Chondrocyte (in vitro differentiated cells): ENCODE measurements at places on chromosomes 7 and 10. TPM values are rescaled to one million over a fixed set of nuclear protein-coding genes. Genes with fewer than 3 reads are reported as not detected.

ZP3 gene
- not detected in 3 replicates for total RNA-seq

LRRC18 gene
- not detected in 3 replicates for total RNA-seq

HABP2 gene
- total RNA-seq, result not detected in 3 replicates

FAM241B gene
- total RNA-seq, result 5.0 to 13.7 TPM (median 9.7 TPM) in 3 replicates

FEZF1 gene
- total RNA-seq, result not detected in 3 replicates

ZNF365 gene
- 5.2 to 10.9 TPM (median 6.0 TPM) in 3 replicates for total RNA-seq

UMAD1 gene
- 5.5 to 7.8 TPM (median 6.4 TPM) in 3 replicates for total RNA-seq

STEAP2 gene
- 0.20 TPM in 1 of 3 replicates, not detected in the others for total RNA-seq

ELMO1 gene
- 0.33 to 0.60 TPM (median 0.42 TPM) in 3 replicates for total RNA-seq

DNA sequence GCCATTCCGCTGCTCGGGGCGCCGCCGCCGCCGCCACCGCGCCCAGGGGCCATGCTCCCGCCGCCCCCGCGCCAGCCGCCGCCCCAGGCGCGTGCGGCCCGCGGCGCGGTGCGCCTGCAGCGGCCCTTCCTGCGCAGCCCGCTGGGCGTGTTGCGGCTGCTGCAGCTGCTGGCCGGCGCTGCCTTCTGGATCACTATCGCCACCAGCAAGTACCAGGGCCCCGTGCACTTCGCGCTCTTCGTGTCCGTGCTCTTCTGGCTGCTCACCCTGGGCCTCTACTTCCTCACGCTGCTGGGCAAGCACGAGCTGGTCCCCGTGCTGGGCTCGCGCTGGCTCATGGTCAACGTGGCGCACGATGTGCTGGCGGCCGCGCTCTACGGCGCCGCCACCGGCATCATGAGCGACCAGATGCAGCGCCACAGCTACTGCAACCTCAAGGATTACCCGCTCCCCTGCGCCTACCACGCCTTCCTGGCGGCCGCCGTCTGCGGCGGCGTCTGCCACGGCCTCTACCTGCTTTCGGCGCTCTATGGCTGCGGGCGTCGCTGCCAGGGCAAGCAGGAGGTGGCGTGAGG, 383 bp downstream of the MARVELD1 start:
- H3K27ac ChIP-seq, result peak overlapping the region; percentile 98
- H3K36me3 ChIP-seq, result peaks cover 21% of the 10 kb centered on the region
- DNase-seq, result no peak
- H3K27me3 ChIP-seq, result no peaks in the 10 kb centered on the region
- H3K4me3 ChIP-seq, result peak overlapping the region; percentile 99
- H3K4me1 ChIP-seq, result peaks cover 69% of the 10 kb centered on the region

DNA sequence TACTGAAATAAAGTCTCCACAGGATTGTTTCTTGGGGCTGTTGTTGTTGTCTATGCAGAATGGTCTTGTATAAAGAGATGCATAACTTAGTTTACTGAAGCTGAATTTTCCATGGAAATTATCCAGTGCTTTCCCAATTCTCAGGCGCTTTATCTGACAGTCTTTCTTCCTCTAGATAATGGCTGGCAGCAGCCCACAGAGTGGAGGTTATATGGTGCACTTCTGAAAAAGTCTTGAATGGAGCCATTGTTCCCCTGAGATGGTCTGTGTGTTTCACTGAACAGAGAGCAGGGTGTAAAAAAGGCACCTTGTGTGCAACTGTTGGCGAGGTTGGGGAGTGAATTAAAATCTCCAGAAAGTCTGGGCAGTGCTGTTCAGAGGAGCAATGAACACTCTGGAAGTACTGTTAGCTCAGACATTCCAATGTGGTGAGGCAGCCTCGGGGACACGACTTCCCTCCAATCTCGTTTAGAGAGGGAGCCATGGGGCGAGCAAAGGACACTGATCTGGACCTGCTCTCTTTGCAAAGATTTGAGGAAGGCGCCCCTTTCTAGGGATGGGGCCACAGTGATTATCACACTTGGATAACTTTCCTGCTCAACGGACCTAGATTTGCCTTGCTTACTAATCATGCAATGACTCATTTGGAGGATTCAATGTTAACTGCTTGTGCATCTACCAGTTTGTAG, 2.0 kb upstream of the PLCE1 start:
- peaks cover 53% of the 10 kb centered on the region for H3K4me1 ChIP-seq
- DNase-seq, result peak; percentile 74
- no peaks in the 10 kb centered on the region for H3K27me3 ChIP-seq
- no peaks in the 10 kb centered on the region for H3K36me3 ChIP-seq
- peak overlapping the region; percentile 47 for H3K4me3 ChIP-seq

- peaks cover 2% of the 10 kb centered on the region for H3K36me3 ChIP-seq
- no peaks in the 10 kb centered on the region for H3K27me3 ChIP-seq
- H3K4me3 ChIP-seq, result no peak overlapping the region
These were observed 8.8 kb downstream of the CCDC136 start for GRCh38 chr7:128800567-128800966.

GRCh38 chr7:75737856-75738603, 711 bp downstream of the HIP1 start:
- peak overlapping the region; percentile 78 for H3K27ac ChIP-seq
- peaks cover 49% of the 10 kb centered on the region for H3K4me1 ChIP-seq
- H3K36me3 ChIP-seq, result no peaks in the 10 kb centered on the region

DNA sequence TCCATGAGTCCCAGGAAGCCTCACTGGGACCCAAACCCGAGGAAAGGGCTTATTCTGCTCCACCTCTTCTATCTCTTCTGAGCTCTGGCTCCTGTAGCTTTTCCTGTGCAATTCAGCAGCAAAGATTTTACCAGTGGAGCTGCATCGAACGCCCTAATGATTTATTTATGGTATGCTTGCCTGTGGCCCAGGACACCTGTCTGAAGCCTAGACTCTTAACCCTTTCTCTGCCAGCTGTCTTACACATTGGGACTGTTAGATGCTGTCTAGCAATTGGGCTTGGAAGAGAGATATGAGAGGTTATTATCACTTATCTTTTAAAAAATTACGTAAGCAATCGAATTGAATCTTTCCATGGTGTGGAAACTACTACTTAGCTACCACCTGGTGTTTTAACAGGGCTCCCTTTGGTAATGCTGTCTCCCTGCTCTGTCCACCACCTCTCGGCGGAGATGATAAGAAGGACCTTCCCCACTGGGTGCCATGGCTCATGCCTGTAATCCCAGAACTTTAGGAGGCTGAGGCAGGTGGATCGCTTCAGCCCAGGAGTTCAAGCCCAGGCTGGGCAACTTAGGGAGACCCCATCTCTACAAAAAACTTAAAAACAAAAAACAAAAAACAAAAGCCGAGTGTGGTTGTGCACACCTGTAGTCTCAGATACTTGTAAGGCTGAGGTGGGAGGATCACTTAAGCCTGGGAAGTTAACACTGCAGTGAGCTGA, 8.8 kb downstream of the ACSL5 start:
- H3K36me3 ChIP-seq, result no peaks in the 10 kb centered on the region
- H3K4me3 ChIP-seq, result no peak overlapping the region
- no peak for DNase-seq
- H3K27ac ChIP-seq, result no peak overlapping the region

GRCh38 chr7:140236626-140237025, 59.8 kb upstream of the KDM7A start:
- no peak for DNase-seq
- no peaks in the 10 kb centered on the region for H3K36me3 ChIP-seq
- peaks cover 5% of the 10 kb centered on the region for H3K4me1 ChIP-seq
- H3K27ac ChIP-seq, result no peak overlapping the region
- H3K4me3 ChIP-seq, result no peak overlapping the region

DNA sequence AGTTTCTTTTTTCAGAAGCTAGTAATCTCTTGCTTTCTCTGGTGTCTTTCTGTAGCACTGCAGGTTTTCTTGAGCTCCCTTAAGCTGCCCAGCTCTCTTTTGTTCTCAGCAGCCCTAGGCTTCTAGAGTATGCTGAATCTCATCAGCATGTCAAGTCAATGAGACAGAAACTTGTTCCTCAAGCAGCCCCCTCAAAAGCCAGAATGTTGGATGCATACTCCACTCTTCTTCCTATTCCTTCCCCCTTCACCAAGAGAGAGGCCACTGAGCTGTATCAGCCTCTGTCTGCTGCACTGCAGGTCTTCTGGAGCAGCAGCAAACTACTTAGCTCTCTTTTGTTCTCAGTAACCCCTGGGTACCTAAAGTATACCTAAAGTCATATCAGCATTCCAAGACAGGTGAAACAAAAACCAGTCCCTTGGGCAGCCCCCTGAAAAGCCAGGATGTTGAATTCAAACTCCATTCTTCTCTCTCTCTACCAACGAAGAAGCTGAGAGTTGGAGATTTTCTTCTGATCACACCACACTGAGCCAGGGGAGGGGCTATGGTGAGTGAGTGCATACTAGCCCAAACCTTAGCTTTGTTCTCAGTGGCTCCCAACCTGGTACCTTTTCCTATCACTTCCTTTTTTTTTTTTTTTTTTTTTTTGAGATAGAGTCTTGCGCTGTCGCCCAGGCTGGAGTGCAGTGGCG, 73.3 kb upstream of the WAC start:
- DNase-seq, result no peak
- peaks cover 2% of the 10 kb centered on the region for H3K36me3 ChIP-seq
- H3K27me3 ChIP-seq, result peaks cover 6% of the 10 kb centered on the region
- H3K4me1 ChIP-seq, result peaks cover 4% of the 10 kb centered on the region
- no peak overlapping the region for H3K4me3 ChIP-seq
- H3K27ac ChIP-seq, result no peak overlapping the region

GRCh38 chr10:124403548-124403947, 15.2 kb downstream of the OAT start:
- peaks cover 4% of the 10 kb centered on the region for H3K4me1 ChIP-seq
- no peak for DNase-seq
- H3K36me3 ChIP-seq, result peaks cover 56% of the 10 kb centered on the region
- peak overlapping the region; percentile 58 for H3K27ac ChIP-seq

DNA sequence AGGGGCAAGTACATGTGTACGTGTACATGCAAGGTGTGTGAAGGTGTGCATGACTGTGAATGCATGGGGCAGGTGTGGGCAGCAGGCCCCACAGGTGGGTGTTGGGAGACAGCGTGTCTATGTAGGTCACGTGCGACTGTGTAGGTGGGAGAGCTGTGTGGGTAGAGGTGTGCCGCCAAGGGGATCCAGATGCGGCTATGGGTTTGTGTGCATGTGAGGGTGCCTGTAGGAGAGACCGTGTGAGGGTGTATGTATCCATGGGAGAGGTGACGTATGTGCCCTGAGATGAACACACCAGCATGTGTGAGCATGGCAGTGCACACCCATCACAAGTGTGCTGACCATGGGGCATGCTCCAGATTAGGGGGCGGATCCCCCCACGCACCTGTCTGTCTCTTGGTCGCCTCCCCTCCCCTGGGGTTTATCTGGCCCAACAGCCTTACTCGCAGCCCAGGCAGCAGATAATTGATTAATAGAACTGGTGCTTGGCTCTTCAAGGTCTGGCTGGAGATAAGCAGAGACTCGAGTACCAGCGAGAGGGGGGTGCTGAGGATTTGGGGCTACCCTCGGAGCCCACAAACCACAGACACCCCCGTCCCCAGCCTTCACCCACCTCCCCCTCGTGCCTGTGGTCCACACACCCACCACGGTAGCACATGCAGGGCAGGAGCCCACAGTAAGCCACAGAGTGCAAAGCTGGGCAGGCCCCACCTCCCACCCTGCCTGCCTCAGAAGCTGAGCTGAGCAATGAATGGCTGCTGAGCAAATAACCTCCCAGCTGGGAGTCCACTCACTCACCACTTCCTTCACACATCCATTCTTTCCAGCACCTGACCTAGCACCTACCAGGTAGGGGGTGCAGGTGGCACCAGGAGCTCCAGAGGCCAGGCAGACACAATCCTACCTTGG, 41.4 kb upstream of the ZMIZ1 start:
- no peak overlapping the region for H3K4me3 ChIP-seq
- DNase-seq, result peak; percentile 77
- H3K36me3 ChIP-seq, result no peaks in the 10 kb centered on the region
- H3K4me1 ChIP-seq, result no peaks in the 10 kb centered on the region
- H3K27me3 ChIP-seq, result peaks cover 8% of the 10 kb centered on the region
- H3K27ac ChIP-seq, result no peak overlapping the region

- H3K27ac ChIP-seq, result peak overlapping the region; percentile 62
- H3K36me3 ChIP-seq, result peaks cover 2% of the 10 kb centered on the region
- no peaks in the 10 kb centered on the region for H3K27me3 ChIP-seq
- no peak for DNase-seq
These were observed 104.4 kb upstream of the FGFR2 start for GRCh38 chr10:121702351-121703320.

DNA sequence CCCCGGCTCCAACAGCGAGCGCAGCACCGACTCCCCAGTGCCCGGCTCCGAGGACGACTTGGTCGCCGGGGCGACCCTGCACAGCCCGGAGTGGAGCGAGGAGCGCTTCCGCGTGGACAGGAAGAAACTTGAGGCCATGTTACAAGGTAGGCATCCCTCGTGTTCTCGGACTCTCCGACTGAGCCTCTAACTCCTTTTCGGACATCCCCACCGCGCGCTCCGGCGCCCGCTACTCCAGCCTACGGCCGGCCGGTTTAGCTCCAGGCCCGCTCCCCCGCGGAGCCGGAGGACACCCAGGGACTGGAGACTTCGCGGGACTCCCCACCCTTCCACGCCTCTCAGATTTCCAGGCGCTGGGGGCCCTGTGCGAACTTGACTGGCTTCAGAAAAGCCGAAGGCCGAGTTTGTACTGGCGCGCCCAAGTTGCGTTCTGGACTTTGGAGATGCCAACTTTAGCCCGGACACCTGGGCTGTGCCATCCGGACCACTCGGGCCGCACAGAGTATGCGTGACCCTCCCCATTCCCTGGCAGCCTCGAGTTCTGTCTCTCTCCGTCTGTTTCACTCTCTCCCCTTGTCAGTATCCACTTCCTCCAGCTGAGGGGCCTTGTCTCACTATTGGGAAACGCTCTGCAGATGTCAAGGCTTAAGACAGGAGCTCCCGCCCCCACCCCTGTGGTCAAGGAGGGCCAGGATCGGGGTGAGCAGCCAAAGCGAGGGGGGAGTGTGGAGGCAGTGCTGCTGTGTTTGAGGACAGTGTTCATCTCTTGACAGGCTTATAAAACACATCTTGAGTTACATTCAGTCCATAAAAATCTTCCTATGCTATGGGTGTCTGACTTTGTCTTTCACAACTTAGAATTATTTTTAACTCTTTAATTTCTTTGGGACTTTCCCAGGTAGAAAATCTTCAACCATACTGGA, 777 bp downstream of the BICC1 start:
- peak overlapping the region; percentile 94 for H3K27ac ChIP-seq
- peak; percentile 48 for DNase-seq
- H3K27me3 ChIP-seq, result no peaks in the 10 kb centered on the region
- no peaks in the 10 kb centered on the region for H3K36me3 ChIP-seq
- peak overlapping the region; percentile 95 for H3K4me3 ChIP-seq

GRCh38 chr7:69047151-69047754, 551.0 kb upstream of the AUTS2 start:
- peaks cover 7% of the 10 kb centered on the region for H3K36me3 ChIP-seq
- no peak overlapping the region for H3K4me3 ChIP-seq
- H3K4me1 ChIP-seq, result no peaks in the 10 kb centered on the region
- H3K27ac ChIP-seq, result no peak overlapping the region
- no peak for DNase-seq

DNA sequence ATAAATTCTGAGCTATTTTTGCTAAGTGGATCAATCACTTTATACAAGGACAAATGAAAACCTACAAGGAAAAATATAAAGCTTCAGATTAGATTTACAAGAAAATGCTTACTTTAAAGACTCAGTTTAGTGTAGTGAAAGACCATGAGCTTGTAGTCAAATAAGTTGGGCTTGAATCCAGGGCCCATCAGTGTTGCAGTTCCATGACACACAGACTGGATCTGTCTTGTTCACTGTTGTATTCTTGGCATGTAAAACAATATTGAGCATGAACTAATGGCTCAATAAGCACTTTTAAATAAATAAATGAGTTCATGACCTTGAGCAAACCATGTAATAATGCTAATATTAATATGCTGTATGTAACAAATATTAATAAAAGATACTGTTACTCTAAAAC, 164.6 kb upstream of the KCND2 start:
- H3K4me3 ChIP-seq, result no peak overlapping the region
- H3K4me1 ChIP-seq, result no peaks in the 10 kb centered on the region
- H3K36me3 ChIP-seq, result peaks cover 1% of the 10 kb centered on the region
- H3K27me3 ChIP-seq, result no peaks in the 10 kb centered on the region
- H3K27ac ChIP-seq, result no peak overlapping the region
